ENCODE measurements at places on chromosomes 4 and X. TPM values are rescaled to one million over a fixed set of nuclear protein-coding genes. Genes with fewer than 3 reads are reported as not detected.

DNA sequence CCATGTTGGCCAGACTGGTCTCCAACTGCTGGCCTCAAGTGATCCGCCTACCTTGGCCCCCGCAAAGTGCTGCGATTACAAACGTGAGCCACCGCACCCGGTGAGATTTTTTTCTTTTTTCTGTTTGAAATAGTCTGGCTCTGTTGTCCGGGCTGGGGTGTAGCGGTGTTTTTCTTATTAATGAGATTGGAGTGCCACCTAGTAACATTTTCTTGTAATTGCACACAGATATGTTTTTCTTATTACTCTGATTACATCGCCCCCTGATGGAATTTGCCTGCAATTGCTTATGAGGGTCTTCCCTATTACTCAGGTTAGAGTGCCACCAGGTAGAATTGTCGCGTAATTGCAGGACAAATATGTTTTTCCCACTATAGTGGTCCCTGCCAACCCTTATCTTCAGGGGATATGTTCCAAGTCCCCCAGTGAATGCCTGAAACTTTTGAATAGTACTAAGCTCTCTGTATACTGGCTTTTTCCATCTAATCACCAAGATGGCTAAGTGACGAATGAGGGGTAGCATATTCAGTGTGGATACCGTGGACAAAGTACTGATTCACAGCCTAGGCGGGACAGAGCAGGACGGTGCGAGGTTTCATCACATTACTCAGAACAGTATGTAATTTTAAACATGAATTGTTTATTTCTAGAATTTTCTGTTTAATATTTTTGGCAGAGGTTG is 8.6 kb upstream of the PDHA1 start:
- peak; percentile 14 for DNase-seq

DNA sequence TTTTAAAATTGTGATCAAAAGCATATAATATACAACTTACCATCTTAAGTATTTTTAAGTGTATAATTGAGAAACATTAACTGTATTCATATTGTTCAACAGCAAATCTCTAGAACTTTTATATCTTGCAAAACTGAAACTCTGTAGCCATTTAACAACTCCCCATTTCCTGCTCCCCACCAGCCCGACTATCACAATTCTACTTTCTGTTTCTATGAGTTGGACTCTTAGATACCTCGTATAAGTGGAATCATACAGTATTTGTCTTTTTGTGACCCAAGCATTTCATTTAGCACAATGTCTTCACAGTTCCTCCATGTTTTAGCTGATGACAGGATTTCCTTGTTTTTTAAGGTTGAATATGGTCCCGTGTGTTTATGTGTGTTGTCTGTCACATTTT is 106.0 kb downstream of the LRBA start:
- no peak for DNase-seq

- no peak for DNase-seq
These were observed 167.9 kb downstream of the SMIM20 start for GRCh38 chr4:26081795-26082498.

DNA sequence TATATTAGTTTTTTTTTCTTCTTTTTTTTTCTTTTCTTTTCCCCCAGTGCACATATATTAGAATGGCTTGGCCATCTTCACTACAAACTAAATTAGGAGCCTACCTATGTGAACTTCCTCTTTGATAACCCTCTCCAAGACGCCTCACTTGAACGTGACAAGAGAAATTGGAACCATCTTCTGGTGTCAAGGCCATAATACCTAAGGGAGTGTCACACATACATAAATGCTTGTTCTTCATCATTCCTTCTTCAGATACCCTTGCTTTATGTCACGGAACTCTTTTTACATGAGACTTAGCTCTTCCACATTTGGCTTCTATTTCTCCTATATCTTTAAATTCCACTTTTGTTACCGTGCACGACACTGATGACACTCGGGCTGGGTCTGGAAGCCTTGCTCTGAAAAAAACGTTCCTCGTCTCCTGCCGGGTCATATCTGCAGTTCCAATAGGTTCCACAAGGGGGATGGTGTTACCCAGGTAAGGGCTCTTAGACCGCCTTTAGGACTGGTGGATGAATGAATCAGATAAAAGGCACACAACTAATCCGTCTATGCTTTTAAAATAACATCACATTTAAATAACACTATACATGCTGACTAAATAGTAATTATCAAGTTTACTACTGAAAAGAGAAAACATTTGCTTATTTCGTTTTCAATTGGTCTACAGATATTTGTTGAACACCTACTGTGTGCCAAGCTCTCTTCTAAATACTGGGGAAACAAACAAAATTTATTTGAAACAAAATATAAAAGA is 19.9 kb downstream of the DGAT2L6 start:
- peak; percentile 64 for DNase-seq

DNA sequence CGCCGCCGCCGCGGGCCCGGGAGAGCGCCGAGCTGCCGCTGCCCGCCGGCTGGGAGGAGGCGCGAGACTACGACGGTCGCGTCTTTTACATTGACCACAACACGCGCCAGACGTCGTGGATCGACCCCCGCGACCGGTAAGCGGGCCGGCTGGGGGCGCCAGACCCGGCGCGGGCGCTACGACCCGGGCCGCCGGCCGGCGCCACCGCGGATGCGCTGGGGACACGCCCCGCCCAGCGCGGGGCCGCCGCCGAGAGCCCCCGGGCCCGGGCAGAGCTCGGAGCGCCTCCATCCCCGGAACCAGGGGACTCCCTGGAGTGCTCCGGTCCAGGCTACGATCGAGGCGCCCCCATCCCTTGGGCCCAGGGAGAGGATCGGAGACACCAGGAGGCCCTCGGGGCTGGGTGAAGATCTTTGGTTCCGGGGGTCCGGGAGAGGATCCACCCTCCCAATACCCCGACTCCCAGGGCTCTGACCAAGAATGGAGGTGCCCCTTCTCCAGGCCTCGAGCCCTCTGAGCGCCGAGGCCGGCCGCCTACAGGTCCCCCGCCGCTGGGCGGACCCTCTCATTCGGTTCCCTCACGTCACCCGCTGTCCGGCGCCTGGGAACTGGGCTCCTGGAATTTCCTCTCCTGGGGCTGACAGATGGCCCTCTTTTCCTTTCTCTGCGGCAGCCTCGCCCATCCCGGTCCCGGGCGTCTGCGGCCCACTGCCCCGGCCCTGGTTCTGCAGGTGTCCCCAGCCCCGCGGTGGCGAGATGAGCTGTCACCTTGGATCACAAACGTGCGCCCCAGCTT is 48.8 kb downstream of the CLDN34 start:
- peak; percentile 59 for DNase-seq

GRCh38 chrX:138986866-138987265 is 275.3 kb upstream of the FGF13 start:
- DNase-seq = no peak

DNA sequence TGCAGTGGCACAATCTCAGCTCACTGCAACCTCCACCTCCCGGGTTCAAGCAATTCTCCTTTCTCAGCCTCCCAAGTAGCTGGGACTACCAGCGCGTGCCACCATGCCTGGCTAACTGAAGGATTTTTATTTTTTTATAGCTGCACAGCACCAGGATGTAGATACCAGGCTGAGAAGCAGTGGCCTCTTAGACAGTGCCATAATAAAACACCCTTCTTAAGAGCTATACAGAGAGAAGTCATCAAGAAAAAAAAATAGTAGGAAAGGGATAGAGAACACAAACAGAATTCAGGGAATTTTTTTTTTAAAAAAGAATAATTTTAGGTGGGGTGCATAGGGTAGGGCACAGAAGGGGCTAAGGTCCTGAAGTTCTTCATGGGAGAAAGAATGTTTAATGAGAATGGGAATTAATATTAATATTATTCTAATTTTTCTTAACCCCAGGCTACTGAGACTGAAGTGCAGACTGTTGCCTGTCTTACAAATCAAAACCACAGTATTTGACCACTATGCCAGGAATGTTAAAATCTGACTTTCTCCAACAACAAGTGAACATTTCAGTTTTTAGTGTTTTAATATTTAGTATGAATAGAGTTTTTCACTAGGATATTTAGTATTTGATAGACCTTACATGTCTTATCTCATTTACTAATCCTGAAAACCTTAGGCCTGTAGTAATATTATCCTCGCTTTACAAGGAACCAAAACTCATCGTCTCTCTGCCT is 146.7 kb downstream of the KCNIP4 start:
- DNase-seq = no peak

The HEPH gene
- total RNA-seq = 13.4 TPM

DNA sequence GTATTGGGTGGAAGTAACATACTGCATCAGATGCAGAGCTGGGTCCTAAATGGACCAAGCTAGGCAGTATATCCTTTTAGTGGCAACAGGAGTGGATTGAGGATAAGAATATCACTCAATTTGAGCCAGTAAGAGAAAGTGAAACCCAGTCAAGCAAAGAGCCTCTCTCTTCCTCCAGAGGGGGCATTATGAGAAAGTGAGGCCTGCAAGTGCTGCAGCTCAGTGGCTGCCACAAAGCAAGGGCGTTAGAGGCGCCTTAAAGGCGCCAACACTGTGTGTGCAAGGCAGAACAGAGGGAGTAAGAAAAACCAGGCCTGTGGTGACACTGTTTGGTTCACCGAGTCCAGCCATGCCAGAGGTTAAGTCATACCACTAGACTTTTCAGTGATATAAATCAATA is 17.5 kb downstream of the STX18 start:
- peak; percentile 64 for DNase-seq

DNA sequence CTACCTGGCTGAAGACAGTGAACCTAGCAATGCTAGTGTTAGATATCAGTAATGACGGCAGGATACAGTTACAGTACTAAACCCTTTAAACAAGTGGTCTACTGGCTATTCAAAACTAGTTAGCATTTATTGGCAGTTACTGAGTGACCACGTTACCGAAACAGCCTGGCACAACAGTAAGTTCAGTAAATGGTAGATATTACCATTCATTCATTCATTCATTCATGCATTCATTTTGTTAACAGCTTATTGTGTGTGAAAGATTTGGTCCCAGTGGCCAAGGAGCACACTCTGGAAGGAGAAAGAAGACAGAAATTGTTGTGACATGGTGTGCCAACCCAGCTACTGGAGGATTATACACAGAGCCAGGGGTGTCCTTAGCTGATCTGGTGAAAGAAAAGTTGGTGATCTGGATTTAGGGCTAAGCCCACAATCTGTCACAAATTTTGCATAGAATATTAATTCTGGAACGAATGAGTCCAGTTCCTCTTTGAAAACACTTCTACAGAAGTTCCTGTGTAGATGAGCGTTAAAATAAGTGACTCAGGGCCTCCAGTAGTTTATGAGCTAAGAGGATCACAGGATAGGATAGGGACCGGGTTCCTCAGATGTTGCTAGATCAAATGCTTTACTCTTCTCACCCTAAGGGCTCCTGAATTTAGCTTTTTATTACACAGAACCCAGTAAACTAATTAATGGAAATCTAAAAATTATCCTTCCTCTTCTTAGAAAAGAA is 179.1 kb downstream of the CBR4 start:
- DNase-seq = no peak

DNA sequence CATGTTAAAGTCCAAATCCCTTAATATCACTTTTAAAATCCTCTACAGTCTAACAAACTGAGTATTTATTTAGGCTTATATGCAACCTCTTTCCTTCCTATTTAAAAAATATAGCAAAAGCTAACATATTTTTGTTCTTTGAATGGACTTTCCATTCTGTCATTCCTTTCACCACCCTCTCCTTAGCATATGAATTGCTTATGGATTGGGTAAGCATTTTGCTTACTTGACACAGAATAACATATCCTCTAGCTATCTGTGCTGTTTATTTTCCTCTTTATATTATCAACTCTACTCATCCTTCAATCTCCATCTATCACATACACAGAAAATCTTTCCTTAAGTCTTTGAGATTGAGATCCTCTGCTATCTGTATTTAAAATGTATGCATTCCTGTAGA is 206.1 kb upstream of the NEIL3 start:
- DNase-seq = no peak

The HELT gene
- total RNA-seq = not detected

The EFHC2 gene
- 10.0 TPM for total RNA-seq

The PRDM8 gene
- total RNA-seq = 5.1 TPM

DNA sequence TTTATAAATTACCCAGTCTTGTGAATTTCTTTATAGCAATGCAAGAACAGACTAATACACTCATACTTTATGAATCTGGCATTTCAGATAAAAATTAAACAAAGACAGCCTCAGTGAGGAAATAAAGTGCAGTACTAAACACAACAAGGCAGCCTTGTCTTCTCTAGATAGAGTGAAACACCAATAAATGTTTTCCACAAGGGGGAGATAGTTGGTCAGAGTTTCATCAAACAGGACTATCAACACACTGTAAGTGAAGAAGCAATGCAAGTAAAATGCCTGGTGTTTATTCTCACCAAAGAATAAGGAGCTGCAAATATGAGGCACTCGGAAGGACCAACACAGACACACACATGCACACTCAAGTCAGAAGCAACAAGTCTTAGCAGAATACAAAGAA is 62.8 kb downstream of the FAM9B start:
- no peak for DNase-seq

GRCh38 chrX:123311486-123311885 is 127.4 kb downstream of the GRIA3 start:
- no peak for DNase-seq

DNA sequence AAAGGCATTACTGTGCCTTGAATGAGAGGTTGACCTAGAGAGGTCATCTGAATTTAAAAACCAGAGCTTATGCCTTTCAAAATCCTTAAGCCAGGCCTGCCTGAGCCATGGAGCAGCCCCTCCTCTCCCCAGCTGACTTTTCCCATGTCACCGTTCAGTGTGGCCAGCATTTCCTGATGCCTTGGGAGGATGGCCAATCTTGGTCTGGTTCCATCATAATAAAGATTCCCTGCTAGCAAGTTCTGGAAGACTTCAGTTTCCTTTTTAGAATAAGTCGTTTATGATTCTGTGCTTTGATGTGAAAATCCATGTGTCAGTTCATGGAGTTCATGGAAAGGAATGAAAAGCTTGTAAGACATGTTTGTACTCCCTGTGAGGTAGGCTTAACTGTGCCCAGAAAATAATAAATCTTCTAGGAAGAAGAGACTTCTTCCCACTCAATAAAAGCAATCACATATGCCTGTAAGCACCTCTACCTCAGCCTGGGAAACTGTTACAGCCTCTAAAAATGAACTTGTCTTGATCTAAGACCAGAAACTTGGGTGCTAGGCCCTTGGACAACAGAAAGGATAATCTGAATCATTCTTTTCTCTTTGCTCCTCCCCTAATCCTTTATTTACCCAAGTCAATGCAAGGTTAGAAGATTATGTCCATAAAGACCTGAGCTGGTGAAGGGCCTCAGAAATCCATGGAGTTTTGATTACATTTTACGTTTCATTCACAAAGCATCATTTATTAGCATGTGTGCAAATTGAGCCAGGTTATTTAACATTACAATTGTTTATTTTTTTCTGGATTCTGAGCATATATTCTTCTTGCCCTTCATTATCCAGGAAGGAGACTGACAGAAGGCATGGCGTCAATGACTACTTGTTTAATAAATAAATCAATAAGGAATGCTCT is 84.0 kb upstream of the TBC1D9 start:
- peak; percentile 64 for DNase-seq

GRCh38 chr4:173169178-173169427 is 492 bp downstream of the GALNT7 start:
- DNase-seq = no peak

Data from stomach (tissue), 19 donors.